CD8-positive, alpha-beta T cell (primary cell): ENCODE measurements at places on chromosomes 16 and 17.

DNA sequence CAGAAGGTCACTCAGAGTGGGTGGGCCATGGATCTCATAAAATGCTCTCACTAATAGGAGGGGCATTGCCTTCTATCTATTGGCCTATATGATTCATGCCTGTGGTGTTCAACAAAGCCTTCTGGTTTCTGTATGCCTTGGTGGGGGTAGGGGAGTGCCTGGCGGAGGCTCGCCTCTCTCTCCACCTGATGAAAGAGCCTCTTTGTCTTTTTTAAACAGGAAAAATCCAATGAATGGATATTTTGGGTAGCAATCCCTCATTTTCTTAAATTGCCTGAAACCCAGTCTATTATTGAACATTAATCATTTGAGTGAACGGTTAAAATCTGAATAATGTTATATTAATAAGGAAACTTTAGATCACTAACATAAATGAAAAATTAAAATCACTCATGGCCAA lies 90.6 kb downstream of the TOX3 start:
- no peak for DNase-seq

- DNase-seq: no peak
Measured at GRCh38 chr17:66492561-66493005, 190.2 kb downstream of the PRKCA start.

DNA sequence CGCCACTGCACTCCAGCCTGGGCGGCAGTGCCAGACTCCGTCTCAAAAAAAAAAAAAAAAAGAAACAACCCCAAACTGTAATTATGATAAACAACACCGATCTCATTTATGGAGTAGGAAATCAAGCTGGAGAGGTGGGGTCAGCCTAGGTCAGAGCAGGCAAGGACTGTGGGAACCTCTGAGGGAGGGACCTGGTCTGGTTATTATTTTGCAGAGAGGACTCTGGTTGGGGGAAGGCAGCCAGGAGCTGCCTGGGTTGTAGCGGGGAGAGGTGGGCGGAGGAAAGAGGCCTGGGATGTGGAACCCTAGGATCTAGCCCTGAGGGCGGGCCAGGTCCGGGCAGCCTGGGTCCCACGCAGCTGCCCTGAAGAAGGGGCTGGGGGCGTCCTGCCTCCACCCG lies 10.9 kb upstream of the HS3ST6 start:
- DNase-seq: peak; percentile 40

GRCh38 chr17:64260886-64261285 lies 2.2 kb downstream of the TEX2 start:
- DNase-seq: no peak

- no peak for DNase-seq
Measured at GRCh38 chr16:22642416-22643088, 131.9 kb downstream of the NPIPB5 start.

DNA sequence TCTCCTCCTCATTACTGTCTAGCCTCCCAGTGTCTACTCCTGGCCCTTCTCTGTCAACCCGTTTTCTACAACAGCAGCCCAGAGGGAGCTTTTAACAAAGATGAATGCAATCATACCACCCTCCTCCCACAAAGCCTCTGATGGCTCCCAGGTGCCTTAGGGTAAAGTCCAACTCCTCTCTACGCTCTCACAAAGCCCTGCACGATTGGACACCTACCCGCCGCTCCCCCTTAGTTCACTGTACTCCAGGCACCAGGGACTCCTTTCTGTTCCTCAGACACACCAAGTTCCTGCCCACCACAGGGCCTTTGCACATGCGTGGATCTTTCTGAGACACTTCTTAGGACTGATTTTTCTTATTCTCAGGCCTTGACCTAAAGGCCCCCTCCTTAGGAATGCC lies 17.4 kb downstream of the CCDC102A start:
- DNase-seq: no peak

DNA sequence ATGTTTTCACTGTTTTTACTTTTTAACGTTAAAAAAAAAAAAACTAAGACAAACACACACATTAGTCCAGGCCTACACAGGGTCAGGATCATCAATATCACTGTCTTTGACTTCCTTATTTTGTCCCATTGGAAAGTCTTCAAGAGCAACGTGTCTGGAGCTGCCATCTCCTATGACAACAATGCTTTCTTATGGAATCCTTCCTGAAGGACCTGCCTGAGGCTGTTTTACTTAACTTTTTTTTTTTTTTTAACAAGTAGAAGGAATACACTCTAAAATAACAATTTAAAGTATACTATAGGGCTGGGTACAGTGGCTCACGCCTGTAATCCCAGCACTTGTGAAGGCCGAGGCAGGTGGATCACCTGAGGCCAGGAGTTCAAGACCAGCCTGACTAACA lies 71.8 kb upstream of the BCAR1 start:
- DNase-seq: no peak

DNA sequence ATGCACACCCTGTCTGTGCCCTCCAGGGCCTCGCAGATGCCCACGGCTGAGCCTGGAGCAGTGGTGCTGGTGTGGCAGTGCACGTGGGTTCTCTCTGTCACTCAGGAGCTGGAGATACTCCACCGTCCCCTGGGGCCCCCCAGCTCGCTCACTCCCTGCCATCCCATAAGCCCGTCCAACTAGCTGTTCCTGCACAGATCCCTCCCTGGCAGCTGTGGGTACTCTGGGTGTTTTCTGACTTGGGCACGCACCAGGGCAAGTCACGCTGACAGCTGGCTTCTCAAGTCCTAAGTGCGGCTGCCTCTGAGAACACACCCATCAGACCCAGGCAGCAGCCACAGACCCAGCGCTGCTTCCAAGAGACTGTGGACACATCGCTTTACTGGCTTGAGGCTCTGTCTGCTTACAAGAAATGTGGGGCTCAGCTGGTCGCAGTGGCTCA lies 25.4 kb upstream of the ITGB4 start:
- no peak for DNase-seq

DNA sequence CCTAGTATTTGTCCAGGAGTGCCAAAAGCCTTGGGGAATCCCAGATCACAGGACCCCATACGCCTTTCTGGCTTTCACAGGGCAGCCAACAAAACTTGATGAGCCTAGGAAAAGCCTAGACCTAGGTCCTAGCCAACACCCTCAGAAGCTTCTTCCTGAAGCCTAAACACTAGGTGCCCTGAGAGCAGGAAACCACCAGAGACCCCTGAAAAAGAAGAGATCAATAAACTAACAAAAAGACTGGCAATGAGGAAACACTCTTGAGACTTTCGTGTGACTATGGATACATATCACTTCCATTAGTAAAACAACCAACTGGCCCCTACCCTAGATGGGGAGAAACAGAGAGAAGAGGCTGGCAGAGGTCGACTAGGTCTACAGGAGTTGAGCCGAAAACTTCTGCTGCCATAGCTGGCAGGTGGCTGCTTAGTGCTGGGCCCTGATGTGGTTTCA lies 1.2 kb downstream of the ORMDL3 start:
- DNase-seq: no peak

GRCh38 chr17:43396491-43397060 lies 2.2 kb upstream of the ARL4D start:
- no peak for DNase-seq

DNA sequence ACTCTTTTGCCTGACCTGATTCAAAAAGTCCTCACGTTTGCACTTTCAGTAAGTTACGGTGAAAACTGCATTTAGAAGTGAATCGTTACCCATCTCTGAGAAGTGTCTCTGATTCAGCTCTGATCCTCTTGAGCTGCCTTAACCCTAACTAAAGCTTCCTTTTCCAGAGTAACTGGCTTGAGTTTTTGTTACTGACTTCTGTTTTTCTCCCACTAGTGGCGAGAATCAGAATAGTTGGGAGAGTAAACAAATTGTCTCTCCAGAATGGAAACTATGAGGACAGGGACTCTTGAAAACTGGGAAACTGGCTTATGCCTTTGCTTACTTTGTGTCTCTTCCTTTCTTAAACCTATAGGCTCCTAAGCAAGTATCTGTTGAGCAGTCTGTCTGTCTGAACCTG lies 31.3 kb upstream of the KPNB1 start:
- no peak for DNase-seq

DNA sequence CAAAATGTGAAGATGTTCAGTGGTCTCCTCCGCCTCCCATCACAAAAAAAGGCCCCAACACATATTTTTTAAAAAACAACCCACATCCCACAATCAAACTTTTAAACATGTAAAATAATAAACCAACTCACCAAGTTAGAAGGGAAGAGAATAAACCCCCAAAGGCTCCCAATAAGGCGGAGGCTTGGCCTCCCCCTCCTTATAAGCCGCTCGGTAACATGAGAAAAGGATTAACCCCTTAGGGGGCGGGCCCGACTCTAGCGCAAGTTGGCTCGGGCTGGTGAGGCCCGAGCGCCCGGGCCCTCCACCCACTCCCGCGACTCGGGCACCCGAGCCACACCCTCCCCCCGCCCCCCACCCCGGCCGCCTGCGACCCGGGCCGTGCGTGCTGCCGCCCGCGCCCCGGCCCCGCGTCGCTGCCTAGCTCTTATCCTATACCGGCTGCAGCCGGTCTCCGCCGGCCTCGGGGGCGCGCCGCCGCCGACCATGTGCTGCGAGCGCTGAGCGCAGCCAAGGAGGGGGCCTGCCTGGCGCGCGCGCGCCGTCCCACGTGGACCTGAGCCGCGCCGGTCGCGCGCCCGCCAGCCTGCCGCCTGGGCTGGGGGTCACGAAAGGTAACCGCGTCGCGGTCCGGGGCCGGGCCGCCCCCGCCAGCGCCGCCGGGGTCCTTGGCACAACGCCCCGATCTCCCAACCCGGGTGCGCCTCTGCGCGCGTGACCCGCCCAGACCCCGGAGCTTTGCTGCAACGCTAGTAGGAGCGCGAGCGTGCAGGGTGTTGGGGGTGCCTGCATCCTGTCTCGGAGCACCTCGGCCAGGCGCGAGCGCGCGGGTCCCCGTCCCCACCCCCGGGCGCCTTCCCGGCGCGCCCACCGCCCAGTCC lies at the start of the genes ARSG and SLC16A6:
Gene ARSG (plus strand): TSS at position 541 of the 881 bp plus-strand sequence. CDS start 15,999 bp downstream, outside the sequence.
Gene SLC16A6 (minus strand): TSS at position 173 of the 881 bp plus-strand sequence. CDS start 12,807 bp downstream, outside the sequence.
- DNase-seq: peak; percentile 92

GRCh38 chr17:36148559-36149295 lies 27.7 kb downstream of the TBC1D3B start:
- DNase-seq: peak; percentile 66

GRCh38 chr17:64630309-64631223 lies 31.5 kb downstream of the SMURF2 start:
- no peak for DNase-seq

GRCh38 chr16:83619381-83620150 lies 188.2 kb upstream of the HSBP1 start:
- DNase-seq: no peak
